ENCODE measurements at places on chromosomes 5 and 9.

GRCh38 chr5:168152660-168153059 is 138.8 kb upstream of the WWC1 start:
- no peaks in the 10 kb centered on the region for H3K27me3 ChIP-seq
- no peak overlapping the region for H3K4me3 ChIP-seq
- no peaks in the 10 kb centered on the region for H3K36me3 ChIP-seq
- no peaks in the 10 kb centered on the region for H3K4me1 ChIP-seq
- DNase-seq = no peak

- H3K4me1 ChIP-seq = no peaks in the 10 kb centered on the region
- H3K36me3 ChIP-seq = no peaks in the 10 kb centered on the region
- no peak overlapping the region for H3K27ac ChIP-seq
- no peak for DNase-seq
These were observed 1.9 kb upstream of the RGMB start for GRCh38 chr5:98771382-98772109.

DNA sequence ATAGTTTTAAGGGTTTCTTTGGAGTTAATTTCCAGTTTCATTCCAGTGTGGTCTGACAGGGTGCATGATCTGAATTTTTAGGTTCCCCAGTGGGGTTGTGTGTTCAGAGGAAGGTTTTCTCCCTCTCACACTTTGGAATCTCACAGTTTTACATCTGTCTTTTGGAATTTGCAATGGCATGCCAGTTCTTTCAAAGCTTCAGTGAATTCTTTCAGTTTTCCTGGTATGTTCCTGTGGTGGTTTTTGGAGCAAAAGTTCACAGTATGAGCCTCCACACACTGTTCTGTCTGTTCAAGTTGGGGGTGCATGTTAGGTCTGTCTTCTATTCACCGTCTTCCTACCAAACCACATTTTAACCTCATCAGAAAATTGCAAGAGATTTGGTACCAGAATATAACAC is 624.2 kb downstream of the KCTD16 start:
- no peaks in the 10 kb centered on the region for H3K27me3 ChIP-seq
- no peak overlapping the region for H3K27ac ChIP-seq
- no peak overlapping the region for H3K4me3 ChIP-seq

DNA sequence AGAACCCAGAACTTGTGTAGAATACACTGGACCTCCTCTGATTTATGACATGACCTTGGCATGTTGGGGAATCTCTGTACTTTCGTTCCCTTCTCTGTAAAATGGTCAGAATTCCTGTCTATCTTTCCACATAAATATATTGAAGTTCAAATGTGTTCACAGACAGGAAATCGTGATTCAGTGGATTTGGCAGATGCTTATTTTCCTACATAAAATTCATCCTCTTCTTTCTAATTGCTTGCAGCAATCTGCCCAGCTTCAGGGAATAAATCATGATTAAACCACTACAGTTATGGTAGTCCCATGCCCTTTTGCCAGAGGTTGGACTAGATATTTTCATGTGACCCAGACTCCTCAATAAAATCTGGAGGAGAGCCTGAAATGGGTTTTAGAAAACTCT is 52.1 kb upstream of the ARL15 start:
- no peaks in the 10 kb centered on the region for H3K36me3 ChIP-seq
- no peak overlapping the region for H3K27ac ChIP-seq
- no peak for DNase-seq
- peaks cover 1% of the 10 kb centered on the region for H3K4me1 ChIP-seq
- no peak overlapping the region for H3K4me3 ChIP-seq

DNA sequence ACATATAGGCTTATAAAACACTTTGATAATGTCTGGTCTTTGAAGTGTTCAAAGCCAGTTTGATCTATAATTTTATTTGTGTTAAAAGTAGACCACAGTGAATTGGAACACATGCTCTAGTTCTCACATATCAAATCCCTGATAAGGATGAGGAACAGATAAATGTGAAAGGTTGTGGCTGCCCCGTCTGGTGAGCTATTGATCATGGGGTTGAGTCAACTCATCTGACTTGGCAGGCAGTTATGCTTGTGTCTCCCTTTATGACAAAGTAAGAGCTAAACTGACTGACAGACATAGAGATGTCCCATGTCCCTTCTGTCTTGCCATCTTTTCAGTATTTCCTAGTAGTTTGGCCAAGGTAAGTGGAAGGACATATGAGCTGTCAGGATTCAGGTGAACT is 2.9 kb upstream of the ERMP1 start:
- H3K27ac ChIP-seq = no peak overlapping the region
- no peaks in the 10 kb centered on the region for H3K27me3 ChIP-seq
- no peak for DNase-seq
- no peaks in the 10 kb centered on the region for H3K36me3 ChIP-seq
- no peaks in the 10 kb centered on the region for H3K4me1 ChIP-seq
- H3K4me3 ChIP-seq = no peak overlapping the region

- H3K4me3 ChIP-seq = no peak overlapping the region
- no peaks in the 10 kb centered on the region for H3K36me3 ChIP-seq
- H3K27me3 ChIP-seq = no peaks in the 10 kb centered on the region
- no peaks in the 10 kb centered on the region for H3K4me1 ChIP-seq
- H3K27ac ChIP-seq = no peak overlapping the region
- no peak for DNase-seq
These were observed 821 bp upstream of the VCP start for GRCh38 chr9:35073279-35073612.

DNA sequence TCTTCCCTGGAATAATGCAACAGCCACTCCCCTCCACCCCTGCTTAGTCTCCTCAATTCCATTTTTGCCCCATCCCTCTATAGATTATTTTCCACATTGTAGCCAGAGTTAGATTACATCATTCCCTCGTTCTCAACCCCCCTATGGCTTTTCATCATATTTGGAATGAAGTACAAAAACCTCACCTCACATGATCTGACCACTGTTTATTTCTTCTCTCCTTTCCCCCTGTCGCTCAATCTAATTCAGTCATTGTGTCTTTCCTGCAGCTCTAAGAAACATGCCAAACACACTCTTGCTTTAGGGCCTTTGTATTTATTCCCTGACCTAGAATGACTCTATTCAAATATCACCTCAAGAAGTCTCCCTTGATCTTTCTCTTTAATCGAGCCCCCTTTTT is 22.6 kb upstream of the HK3 start:
- H3K27me3 ChIP-seq = no peaks in the 10 kb centered on the region
- H3K4me3 ChIP-seq = no peak overlapping the region
- no peaks in the 10 kb centered on the region for H3K4me1 ChIP-seq
- DNase-seq = no peak
- no peaks in the 10 kb centered on the region for H3K36me3 ChIP-seq
- H3K27ac ChIP-seq = no peak overlapping the region

GRCh38 chr5:94181895-94182294 is 436.5 kb downstream of the KIAA0825 start:
- no peak overlapping the region for H3K4me3 ChIP-seq
- H3K36me3 ChIP-seq = no peaks in the 10 kb centered on the region
- no peaks in the 10 kb centered on the region for H3K27me3 ChIP-seq
- H3K27ac ChIP-seq = no peak overlapping the region

DNA sequence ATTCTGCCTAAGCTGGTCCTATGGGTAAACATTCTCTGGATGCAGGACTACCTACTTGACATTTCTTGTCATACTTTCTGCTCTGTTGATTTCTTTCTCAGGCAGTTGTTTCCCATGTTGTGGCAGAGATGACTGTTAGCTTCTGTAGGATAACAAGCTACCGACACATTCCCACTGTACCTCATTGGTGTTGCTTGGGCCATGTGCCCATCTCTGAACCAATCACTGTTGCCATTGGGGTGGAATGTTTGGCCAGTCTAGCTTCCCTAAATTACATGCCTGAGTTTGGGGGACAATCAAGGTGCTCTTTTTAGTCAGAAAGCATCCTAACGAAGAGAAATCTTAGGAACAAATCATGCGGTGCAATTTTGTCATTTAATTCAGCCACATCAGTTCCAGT is 212.0 kb downstream of the KDM4C start:
- no peak for DNase-seq
- no peaks in the 10 kb centered on the region for H3K36me3 ChIP-seq
- H3K27me3 ChIP-seq = no peaks in the 10 kb centered on the region
- no peak overlapping the region for H3K27ac ChIP-seq
- no peaks in the 10 kb centered on the region for H3K4me1 ChIP-seq

DNA sequence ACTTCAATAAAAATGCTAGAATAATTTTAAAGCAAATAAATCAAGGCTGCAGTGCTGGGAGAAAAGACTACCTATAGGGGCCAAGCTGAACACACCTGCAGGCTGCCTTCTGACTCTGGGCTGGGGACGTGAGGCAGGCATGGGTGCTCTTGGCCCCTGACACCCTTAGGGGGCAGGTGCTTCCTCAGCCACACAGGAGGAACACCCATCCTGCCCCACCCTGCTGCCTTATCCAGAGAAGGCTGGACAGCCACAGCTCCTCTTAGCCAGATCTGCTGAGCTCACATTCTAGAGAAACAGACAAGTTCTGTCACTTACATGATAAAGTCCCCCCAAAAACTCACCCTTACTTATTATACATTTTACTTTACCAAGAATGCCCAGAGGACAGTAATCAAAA is 6.6 kb upstream of the LMX1B start:
- H3K27me3 ChIP-seq = no peaks in the 10 kb centered on the region
- H3K36me3 ChIP-seq = no peaks in the 10 kb centered on the region
- no peak overlapping the region for H3K27ac ChIP-seq

DNA sequence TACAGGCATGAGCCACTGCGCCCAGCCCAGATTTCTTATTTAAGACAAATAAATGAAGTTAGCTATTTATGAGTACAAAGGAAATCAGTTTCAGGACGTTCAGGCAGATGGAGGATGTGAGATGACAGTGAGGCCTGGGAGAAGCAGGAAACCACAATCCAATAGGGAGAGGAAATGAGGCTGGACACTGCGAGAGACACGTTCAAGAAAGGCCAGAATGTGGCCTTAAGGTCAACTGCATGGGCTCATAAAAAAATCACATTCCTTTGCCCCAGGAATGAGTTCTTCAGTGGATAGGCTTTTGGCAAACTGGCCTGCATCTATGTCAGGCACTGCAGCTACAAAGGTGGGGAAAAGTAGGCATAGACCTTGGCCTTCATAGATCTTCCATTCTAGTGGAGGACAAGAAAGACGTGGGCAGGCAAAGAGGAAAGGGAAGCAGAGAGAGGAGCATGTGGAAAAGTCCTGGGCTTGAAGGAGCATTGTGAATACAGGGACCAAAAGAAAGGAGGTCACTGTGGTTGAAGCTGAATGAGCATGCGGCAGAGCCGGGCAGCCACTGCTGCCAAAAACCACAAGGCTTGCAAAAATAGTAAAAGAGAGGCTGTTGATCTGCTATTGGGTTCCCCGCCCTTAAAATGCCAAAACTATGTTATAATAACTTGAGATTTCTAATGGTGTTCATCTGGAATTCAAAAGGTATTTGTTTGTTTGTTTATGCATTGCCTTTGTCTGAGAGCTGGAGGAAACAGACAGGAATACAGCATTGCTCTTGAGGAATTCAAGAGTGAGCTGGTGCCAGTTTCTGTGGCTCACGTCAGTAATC is 133.0 kb downstream of the GNA14 start:
- no peaks in the 10 kb centered on the region for H3K4me1 ChIP-seq
- no peak overlapping the region for H3K4me3 ChIP-seq
- no peaks in the 10 kb centered on the region for H3K27me3 ChIP-seq
- no peaks in the 10 kb centered on the region for H3K36me3 ChIP-seq
- H3K27ac ChIP-seq = no peak overlapping the region

GRCh38 chr5:103829585-103829984 is 267.0 kb upstream of the NUDT12 start:
- H3K27ac ChIP-seq = no peak overlapping the region
- no peak overlapping the region for H3K4me3 ChIP-seq
- H3K4me1 ChIP-seq = no peaks in the 10 kb centered on the region
- DNase-seq = no peak
- no peaks in the 10 kb centered on the region for H3K36me3 ChIP-seq

- no peaks in the 10 kb centered on the region for H3K36me3 ChIP-seq
- no peak for DNase-seq
- H3K4me3 ChIP-seq = no peak overlapping the region
- H3K27ac ChIP-seq = no peak overlapping the region
These were observed 110.8 kb downstream of the PAPPA start for GRCh38 chr9:116264361-116264760.

DNA sequence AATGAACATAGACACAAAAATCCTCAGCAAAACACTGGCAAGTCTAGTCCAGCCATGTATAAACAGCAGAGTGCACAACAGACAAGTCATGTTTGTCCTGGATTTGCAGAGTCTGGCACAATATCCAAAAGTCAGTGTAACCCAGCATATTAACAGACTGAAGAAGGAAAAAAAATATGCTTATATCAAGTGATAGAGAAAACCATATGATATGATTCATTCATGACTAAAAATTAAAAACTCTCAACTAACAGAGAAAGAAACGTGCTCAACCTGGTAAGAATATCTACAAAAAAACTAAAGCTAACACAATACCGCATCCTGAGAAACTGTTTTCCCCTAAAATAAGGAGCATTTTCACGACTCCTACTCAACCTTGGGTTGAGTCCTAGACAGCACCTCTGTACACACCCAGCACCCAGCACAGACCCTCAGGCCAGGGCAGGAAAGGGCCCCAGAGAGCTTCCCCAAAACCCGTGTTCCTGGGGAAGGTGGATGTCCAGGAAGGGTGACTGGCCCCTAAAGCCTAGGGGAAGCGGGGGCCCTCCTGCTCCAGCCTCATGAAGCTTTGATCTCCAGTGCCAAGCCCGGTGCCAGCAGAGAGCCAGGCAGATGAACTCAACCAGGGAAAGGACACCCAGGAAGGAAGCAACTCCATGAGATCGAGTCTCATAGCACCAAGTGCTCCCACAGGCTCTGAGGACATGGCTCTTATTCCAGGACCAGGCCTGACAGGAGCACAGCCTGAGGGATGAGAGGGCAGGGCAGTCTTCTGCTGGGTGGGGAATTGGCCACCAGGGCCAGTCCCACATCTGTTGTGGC is 38.9 kb downstream of the ADAMTS2 start:
- no peaks in the 10 kb centered on the region for H3K4me1 ChIP-seq
- no peaks in the 10 kb centered on the region for H3K27me3 ChIP-seq
- no peak overlapping the region for H3K27ac ChIP-seq
- no peak overlapping the region for H3K4me3 ChIP-seq
- DNase-seq = no peak

GRCh38 chr9:126545106-126545505 is 68.6 kb upstream of the LMX1B start:
- no peak overlapping the region for H3K27ac ChIP-seq
- no peak overlapping the region for H3K4me3 ChIP-seq
- H3K4me1 ChIP-seq = no peaks in the 10 kb centered on the region
- no peak for DNase-seq

DNA sequence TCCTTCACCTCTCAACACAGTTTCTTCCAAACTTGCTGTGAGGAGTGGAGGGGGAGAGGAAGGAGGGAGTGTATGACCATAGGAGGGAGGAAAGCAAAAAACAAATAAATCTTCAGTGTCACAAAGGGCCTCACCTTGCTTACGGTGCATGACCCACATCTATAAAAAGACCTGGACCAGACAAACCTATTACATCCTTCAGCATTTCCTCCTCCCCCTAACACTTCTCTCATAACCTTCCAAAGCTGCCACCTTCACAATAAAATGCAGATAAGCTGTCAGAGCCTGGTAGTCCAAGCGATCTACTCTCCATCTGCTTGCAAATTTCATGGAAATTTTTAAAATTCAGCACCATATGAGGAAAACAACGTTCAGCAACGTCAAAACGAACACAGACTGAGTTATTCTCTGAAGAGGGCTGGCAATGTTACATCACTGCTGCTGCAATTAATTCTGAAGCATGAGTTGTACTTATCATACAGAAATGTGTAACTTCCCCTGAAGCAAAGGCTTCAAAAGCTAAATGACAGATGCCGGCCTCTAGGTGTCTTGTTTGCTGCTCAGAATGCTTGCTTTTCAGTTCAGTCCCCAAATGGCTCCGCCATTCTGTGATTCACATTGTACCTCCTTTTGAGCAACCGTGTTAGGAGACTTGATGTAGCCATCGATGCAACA is 62.9 kb downstream of the EFNA5 start:
- no peaks in the 10 kb centered on the region for H3K4me1 ChIP-seq
- H3K27ac ChIP-seq = no peak overlapping the region

Data from aorta (tissue), 5 donors.